ENCODE measurements at places on chromosomes 3 and 15.

GRCh38 chr3:60206206-60206605 is 1045.0 kb downstream of the FHIT start:
- no peak for DNase-seq

DNA sequence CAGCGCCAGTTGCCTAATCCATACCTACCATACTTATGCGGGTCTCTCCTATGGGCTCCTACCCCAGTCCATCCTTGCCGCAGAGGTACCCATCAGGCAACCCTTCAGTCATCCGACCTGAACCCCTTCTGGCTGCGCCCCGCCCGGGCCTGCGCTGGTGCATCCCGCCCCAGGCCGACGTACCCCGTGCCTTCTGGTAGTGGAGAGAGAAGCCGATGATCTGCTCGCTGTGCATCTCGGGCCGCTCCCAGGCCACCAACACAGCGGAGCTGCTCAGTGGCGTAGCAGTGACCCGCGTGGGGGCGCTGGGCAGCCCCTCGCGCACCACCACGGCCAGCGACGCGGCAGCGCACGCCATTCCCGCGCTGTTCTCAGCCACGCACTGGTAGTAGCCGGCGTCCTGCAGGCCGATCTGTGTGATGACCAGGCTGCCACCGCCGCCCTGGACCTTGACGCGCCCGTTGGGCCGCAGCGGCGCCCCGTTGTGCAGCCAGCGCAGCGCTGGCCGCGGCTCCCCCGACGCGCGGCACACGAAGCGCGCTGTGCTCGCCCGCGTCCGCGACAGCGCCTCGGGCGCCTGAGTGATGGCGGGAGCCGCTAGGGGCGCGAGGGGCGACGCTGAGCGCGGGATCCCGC is 17.9 kb upstream of the IGDCC3 start:
- DNase-seq = no peak

GRCh38 chr3:151351648-151352047 is 22.3 kb upstream of the P2RY13 start:
- no peak for DNase-seq

- DNase-seq = no peak
Observed at GRCh38 chr3:16402451-16402850, 111.0 kb downstream of the RFTN1 start.

GRCh38 chr15:86399041-86399954 is 319.6 kb downstream of the AGBL1 start:
- DNase-seq = no peak

DNA sequence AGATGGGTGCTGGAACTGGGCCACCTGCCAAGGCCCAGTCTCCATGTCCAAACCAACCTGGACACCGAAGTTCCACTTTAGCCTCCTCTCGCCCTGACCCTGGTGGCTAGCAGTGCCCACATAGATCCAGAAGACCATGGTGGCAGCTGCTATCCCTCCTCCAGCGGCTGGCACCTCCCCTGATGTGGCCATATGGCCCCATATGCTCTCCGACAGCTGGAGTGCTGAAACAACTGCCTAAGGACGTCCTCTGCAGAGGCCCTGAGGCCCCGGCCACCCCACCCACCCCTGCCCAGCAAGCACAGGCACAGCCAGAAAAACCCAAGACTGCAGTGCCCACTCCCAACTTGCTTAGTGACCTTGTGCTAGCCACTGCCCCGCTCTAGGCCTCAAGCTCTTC is 182.3 kb upstream of the LINGO1 start:
- no peak for DNase-seq

Measured in activated CD4-positive, alpha-beta T cell treated with anti-CD3 and anti-CD28 coated beads, Interleukin-2, amount 10 ng/mL, durations not matched to agents 7 days and 5 days (primary cell).